Panc1 (cell line): ENCODE measurements at places on chromosomes 2 and 18. TPM values are rescaled to one million over a fixed set of nuclear protein-coding genes. Genes with fewer than 3 reads are reported as not detected.

Gene KLHL14
- 6.7 TPM for total RNA-seq

Gene CPLX4
- not detected for total RNA-seq

Gene LDLRAD4
- total RNA-seq = 0.28 TPM

Gene ALPG
- 65.3 TPM for total RNA-seq

Gene IL36A
- not detected for total RNA-seq

Gene CASP10
- 0.87 TPM for total RNA-seq

DNA sequence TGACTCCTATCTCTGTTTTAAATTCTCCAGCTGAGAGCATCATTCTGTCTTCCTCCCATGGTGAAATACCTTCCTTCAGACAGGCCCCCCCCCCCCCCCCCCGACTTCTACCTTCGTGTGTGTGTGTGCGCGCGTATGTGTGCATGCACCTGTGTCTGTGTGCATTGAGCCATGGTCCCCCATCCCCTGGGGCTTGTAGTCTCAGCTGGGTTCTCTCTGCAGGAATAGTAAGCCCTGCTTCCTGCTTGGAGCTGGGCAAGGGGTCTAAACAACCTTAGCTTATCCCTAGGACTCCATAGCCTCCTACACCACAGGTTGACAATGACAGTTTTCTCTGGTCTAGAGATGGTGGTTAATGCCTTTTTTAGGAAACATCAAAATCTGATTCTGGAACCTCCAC lies 427.5 kb upstream of the KLHL29 start:
- no peak for DNase-seq
- H3K4me3 ChIP-seq = no peak overlapping the region
- no peaks in the 10 kb centered on the region for H3K36me3 ChIP-seq

DNA sequence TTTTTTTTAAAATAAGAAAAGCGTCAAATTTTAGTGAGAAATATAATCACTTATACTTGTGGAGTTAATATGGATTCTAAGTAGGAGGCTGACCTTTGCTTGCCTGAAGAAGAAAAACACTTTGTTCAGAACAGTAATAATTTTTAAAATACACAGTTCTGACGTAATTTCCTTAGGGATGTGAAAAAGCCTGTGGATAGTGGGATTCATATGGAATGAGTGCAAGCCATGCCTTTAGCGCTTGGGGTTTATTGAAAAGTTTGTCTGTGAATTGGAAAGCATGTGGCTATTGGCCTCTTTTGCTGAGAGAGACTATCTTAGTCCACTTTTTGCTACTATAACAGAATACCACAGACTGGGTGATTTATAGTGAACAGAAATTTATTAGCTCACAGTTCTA lies 151.3 kb downstream of the CCDC85A start:
- H3K27me3 ChIP-seq = no peaks in the 10 kb centered on the region
- H3K4me3 ChIP-seq = no peak overlapping the region
- no peak for DNase-seq
- no peaks in the 10 kb centered on the region for H3K36me3 ChIP-seq
- no peaks in the 10 kb centered on the region for H3K4me1 ChIP-seq

DNA sequence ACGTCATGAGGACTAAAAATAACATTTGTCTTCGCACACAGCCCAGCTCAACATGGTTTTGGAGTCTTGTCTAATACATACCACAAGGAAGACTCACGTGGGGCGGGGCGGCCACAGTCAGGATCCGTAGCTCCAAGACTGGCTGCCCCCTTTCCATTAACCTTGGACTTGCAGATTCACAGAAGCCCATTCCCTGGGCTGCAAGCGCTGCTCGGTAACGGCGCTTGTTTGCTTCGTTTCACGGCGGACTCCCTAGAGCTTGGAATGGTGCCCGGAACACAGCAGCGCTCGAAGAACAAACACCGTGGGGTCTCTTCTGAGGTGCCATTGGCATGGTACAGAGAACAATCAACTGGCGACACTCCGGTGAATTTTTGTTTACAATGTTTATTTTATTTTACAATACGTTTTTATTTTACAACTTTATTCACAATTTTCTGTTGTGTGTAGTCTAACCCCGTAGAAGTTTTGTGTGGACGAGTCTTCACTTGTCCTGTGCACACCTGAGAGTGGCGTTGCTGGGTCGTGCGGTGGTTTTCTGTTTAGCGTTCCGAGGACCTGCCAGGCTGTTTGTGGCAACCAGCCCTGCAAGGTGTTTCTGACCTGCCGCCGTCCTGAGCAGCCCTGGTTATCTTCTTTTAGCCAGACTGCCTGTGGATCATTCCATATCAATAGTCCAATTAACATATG lies 126.5 kb downstream of the GALR1 start:
- no peaks in the 10 kb centered on the region for H3K4me1 ChIP-seq
- peaks cover 15% of the 10 kb centered on the region for H3K27me3 ChIP-seq
- H3K4me3 ChIP-seq = no peak overlapping the region
- H3K27ac ChIP-seq = no peak overlapping the region

DNA sequence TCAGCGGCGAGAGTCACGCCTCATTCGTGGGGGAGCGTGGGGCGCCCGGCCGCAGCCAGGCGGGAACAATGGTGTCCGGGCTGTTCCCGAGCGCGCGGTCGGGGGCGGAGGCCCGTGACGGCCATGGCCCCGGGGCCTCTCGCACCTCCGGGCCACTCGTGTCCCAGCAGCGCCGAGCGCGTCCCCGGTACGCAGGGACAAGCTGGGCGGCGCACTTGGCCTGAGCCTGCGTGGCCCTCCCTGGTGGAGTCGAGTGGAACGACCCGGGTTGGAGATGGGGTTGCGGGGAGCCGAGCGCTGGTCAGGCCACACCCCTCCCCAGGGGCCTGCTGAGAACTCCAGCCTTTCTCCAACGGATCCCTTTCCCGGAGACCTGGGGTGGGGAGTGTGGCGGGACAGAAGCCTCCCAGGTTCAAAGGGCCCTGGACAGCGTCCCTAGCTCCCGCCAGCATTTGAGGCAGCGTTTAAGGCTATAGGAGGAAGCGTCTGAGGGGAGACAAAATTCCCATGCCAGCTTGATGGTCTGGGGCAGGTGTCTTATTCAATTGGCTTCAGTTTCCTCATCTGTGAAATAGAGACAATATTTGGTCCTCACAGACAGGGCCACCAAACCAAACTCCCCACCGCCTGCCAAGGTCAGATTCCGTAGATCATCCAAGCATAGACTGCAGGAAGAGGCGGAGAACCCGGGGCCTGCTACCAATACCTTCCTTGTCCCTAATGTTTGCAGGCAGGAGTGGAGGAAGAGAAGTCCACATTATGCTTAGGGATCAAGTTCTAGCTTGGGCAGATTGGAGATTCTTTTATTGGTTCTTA lies 553 bp downstream of the CNDP2 start:
- H3K4me1 ChIP-seq = peaks cover 36% of the 10 kb centered on the region
- H3K27ac ChIP-seq = peak overlapping the region; percentile 90
- peak overlapping the region; percentile 73 for H3K4me3 ChIP-seq
- peaks cover 10% of the 10 kb centered on the region; the same call in 1 of the 2 replicates for H3K36me3 ChIP-seq

DNA sequence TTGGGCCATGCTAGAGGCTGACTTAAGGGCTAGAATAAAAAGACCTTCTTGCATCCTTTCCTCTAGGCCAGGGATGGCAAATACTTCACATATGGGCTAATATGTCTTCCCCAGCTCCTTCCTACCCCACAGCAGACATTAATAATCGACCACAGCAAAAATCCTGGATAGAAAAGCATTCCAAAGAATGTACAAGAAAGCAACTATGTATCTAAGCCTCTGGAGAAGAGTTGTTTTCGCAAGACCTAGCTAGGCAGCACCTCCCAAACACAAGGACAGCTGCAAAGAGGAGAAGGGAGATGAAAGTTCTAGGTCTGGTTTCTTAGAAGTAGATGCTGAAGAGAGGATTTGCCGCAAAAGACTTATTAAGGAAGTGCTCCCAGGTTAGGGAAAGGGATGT lies 372.6 kb downstream of the SLC4A3 start:
- no peaks in the 10 kb centered on the region for H3K4me1 ChIP-seq
- no peak for DNase-seq
- H3K36me3 ChIP-seq = no peaks in the 10 kb centered on the region
- H3K4me3 ChIP-seq = no peak overlapping the region

DNA sequence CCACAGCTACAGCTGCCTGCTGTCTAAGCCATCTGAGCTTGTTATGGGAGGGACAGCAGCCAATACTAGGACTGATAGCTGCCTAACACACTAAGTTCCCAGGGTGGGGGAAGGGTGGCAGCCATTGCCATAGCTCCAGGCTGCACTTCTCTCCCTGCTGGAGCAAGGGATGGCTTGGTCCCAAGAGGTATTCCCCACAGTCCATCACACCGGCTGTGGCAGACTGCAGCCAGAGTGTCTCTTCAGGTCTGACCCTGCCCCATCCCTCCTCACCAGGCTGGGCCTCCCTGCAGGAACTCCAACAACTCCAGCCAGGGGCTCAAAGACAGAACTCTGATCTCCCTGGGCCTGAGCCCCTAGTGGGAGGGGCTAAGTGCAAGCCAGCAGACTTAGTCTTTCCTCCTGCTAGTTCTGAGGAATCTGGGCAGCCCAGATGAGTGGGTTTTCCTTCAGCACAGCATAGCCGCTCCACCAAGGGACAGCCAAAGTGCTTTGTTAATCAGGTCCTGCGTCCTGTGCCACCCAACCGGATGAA lies 632.1 kb downstream of the SOCS6 start:
- no peak overlapping the region for H3K4me3 ChIP-seq
- H3K27ac ChIP-seq = no peak overlapping the region
- no peak for DNase-seq
- H3K36me3 ChIP-seq = no peaks in the 10 kb centered on the region
- H3K27me3 ChIP-seq = no peaks in the 10 kb centered on the region

- no peaks in the 10 kb centered on the region for H3K36me3 ChIP-seq
- no peak overlapping the region for H3K4me3 ChIP-seq
- H3K4me1 ChIP-seq = no peaks in the 10 kb centered on the region
- DNase-seq = no peak
Observed at GRCh38 chr2:233331536-233331935, 22.8 kb upstream of the DGKD start.

GRCh38 chr2:28423856-28424605 lies 31.4 kb downstream of the FOSL2 start:
- H3K27me3 ChIP-seq = no peaks in the 10 kb centered on the region
- no peaks in the 10 kb centered on the region for H3K4me1 ChIP-seq
- no peaks in the 10 kb centered on the region for H3K36me3 ChIP-seq
- no peak overlapping the region for H3K4me3 ChIP-seq
- no peak for DNase-seq

GRCh38 chr2:162422894-162423293 lies 79.0 kb downstream of the GCA start:
- DNase-seq = no peak
- H3K4me3 ChIP-seq = no peak overlapping the region
- H3K27ac ChIP-seq = no peak overlapping the region
- no peaks in the 10 kb centered on the region for H3K4me1 ChIP-seq
- H3K27me3 ChIP-seq = no peaks in the 10 kb centered on the region

- no peaks in the 10 kb centered on the region for H3K36me3 ChIP-seq
- peak overlapping the region; percentile 41 for H3K4me3 ChIP-seq
- H3K27ac ChIP-seq = no peak overlapping the region
- H3K4me1 ChIP-seq = no peaks in the 10 kb centered on the region
- no peak for DNase-seq
Observed at GRCh38 chr2:118835746-118836410, 11.6 kb downstream of the EN1 start.

DNA sequence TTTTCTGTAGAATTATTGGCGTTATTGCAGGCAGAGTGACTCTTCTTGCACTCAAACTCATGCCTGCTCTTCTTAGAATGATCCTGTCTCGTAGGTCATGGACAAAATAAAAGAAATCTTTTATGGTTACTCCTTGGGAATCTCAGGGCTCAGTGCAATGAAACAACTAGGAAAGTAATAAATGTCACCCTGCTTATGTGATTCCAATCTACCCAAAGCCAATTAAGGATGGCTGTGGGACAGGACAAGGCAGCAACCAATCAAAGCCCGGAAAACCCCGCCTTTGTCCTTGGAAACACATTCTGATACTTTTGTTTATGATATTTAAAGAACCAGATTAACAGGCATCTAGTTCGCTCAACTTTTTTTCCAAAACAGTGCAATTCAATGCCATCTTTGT lies 53.0 kb downstream of the GRB14 start:
- no peak for DNase-seq
- no peaks in the 10 kb centered on the region for H3K4me1 ChIP-seq
- H3K36me3 ChIP-seq = no peaks in the 10 kb centered on the region
- no peak overlapping the region for H3K27ac ChIP-seq
- no peak overlapping the region for H3K4me3 ChIP-seq
- no peaks in the 10 kb centered on the region; the same call in 1 of the 2 replicates for H3K27me3 ChIP-seq

- no peaks in the 10 kb centered on the region for H3K36me3 ChIP-seq
- no peaks in the 10 kb centered on the region for H3K27me3 ChIP-seq
- no peak for DNase-seq
- H3K27ac ChIP-seq = no peak overlapping the region
- H3K4me3 ChIP-seq = no peak overlapping the region
- no peaks in the 10 kb centered on the region for H3K4me1 ChIP-seq
Observed at GRCh38 chr2:205475416-205475768, 206.9 kb upstream of the NRP2 start.

DNA sequence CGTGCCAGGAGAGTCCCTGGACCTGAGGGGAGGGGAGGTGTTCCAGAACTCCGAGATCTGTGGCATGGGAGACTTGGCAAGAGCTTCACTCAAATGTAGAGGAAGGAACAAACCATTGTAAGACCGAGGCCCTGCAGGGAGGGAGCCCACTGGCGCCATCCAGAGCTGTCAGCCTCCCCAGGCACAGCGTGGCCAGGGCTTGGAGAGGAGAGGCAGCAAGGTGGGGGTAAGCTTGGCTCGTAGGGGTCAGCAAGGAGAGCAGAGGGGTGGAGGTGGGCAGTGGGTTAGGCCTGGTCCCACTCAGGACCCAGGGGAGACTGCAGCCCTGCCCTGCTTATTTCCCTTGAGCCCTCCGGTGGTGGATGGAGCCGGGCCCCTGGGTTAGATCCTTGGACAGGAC lies 3.6 kb downstream of the TMEM177 start:
- H3K36me3 ChIP-seq = peaks cover 6% of the 10 kb centered on the region
- H3K4me3 ChIP-seq = no peak overlapping the region
- H3K4me1 ChIP-seq = peaks cover 12% of the 10 kb centered on the region; the same call in 1 of the 2 replicates
- no peak for DNase-seq
- no peaks in the 10 kb centered on the region for H3K27me3 ChIP-seq

DNA sequence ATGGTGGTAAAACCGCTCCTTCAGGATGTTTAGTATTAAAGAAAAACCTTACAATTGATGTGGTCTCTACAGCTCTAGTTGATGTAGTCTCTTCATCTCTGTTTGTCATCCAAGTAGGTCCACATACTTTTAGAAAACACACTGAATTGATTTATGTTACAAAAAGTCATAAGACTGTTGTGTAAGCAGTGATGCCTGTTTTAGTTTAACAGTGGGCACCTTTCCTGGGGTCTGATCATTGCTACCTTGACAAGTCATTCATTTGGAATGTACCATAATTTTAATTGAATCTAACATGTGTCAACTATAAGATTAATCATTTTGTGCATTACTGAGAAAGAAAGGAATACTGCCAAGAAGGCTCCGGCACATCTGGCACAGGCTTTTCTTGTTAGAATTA lies 34.3 kb downstream of the GIGYF2 start:
- H3K27ac ChIP-seq = no peak overlapping the region
- DNase-seq = no peak
- no peaks in the 10 kb centered on the region for H3K27me3 ChIP-seq
- peaks cover 4% of the 10 kb centered on the region; the same call in 1 of the 2 replicates for H3K4me1 ChIP-seq
- H3K4me3 ChIP-seq = no peak overlapping the region

DNA sequence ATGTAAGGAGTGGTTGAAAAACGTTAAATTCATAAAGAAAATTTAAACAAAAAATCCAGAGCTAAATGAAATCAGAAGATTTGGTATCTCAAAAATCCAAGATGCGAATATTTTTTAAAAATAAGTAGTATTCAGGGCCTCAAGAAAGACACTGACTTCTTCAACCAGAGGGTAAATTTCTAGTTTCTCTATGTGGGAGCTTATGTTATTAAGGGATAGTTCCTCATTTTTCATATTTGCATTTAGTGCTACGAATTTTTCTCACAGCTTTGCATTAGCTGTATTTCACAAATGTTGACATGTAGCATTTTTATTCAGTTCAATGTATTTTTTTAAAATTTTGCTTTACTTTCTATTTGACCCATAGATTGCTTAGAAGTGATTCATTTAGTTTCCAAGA lies 454.7 kb downstream of the CBLN2 start:
- no peaks in the 10 kb centered on the region for H3K36me3 ChIP-seq
- H3K4me1 ChIP-seq = no peaks in the 10 kb centered on the region
- no peak for DNase-seq
- H3K27me3 ChIP-seq = no peaks in the 10 kb centered on the region
